Stimulated activated memory B cell treated with anti-CD40 and anti-IgM and Interleukin-4, amounts not matched to agents 10 μg/mL and 1 μg/mL and 100 μg/mL, for 72 hours (primary cell): ENCODE measurements at places on chromosomes 2 and 18.

DNA sequence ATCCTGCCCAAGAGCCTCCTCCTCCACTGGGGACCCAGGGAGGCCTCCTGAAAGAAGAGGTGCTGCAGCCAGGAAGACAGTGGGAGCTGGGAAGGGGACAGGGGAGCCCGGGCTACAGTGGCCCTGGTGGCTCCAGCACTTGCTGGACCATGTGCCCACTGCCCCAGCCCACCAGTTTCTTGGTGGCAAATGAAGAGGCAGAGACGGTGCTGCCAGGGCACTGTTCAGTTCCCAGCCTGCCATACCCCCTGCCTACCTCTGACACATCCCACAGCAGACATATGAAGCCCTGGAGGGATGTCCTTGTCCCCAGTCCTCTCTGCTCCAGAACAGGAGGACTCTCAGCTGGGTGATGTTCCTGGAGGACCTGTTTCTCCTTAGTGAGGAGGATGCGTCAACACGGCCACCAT is 3.7 kb downstream of the RAMP1 start:
- no peak for ATAC-seq

DNA sequence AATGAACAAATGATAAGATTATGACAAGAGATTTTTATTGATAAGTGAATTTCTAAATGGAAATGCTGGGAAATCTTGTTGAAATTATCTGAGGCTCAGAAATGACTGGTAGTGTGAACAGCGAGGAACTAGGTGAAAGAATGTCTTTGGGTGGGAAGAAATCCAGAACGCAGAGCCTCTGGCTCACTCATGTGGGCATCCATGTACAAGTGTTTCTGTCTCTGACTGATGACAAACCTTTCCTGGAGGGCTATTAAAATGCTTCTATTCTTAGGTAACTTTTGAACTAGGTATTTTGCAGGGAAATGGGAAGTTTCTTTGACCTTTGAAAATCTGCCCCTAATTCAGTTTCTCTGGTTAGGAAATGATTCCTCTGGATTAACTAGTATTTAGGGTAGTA is 598.6 kb downstream of the SLC4A3 start:
- no peak for ATAC-seq

- ATAC-seq = no peak
Measured at GRCh38 chr2:195648787-195649186, 8.2 kb upstream of the SLC39A10 start.

DNA sequence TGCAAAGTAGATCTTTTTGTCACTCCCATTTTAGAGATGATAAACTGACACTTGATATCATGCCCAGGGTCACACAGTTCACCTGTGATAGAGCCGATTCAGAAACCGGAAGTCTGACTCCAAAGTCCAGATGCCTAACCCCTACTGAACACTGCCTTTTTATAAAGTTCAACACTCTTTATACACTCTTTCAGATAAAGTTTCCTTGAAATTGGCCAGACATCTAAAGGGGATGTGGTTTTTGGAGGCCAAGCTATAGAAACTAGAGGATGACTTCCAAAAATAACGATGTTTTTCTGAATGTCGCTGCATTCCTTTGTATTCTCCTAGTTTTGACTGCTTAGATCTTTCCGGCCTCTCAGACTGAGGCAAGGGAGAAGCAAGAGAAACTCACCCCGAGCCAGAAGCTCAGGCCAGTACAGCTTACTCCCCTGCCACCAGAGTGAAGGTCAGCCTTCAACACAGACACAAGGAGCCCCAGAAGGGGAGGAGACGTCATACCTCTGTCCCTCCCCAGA is 61.8 kb downstream of the NRP2 start:
- ATAC-seq = no peak

DNA sequence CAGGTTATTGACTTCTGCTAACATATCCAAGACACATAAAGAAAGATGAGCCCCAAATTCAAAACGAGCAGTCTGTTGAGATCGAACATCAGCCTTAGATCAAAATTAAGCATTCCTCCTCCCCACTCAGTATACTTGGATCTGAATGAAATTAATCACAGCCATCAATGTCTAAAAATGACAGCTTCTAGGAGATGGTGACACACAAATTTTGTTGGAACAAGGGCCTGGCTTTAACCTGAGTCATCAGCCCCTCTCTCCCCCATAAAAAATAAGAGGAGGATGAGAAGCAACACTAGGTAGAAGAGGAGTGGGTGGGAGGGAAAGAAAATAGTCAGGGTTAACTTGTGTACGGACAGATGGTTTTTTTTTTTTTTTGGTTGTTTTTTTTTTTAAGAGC is 223.1 kb downstream of the EXOC6B start:
- no peak for ATAC-seq

- no peak for ATAC-seq
Measured at GRCh38 chr2:240888130-240888889, 7.6 kb downstream of the MAB21L4 start.

GRCh38 chr2:207681431-207681830 is 30.0 kb upstream of the CCNYL1 start:
- peak; percentile 53 for ATAC-seq

DNA sequence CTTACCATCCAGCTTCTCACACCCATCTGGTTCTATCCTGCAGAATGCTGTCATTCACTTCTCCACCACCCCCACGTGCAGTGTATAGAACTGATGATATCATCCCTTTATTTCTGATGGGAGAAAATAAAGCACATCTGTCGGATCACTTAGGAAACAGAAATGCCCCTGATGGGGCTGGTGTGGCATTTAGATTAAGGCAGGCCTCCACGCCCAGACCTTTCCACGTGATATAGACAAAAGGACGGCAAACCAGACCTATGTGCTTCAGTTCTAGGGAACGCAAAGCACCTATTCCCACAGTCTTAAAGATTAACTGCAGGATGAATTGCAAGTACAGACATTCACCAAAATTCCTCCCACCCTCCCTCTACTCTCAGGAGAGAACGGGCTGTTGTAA is 27.6 kb upstream of the CABLES1 start:
- no peak for ATAC-seq

GRCh38 chr18:62324181-62324828 is 805 bp upstream of the TNFRSF11A start:
- no peak for ATAC-seq

- no peak for ATAC-seq
Measured at GRCh38 chr2:50476174-50476573, 555.8 kb downstream of the NRXN1 start.

DNA sequence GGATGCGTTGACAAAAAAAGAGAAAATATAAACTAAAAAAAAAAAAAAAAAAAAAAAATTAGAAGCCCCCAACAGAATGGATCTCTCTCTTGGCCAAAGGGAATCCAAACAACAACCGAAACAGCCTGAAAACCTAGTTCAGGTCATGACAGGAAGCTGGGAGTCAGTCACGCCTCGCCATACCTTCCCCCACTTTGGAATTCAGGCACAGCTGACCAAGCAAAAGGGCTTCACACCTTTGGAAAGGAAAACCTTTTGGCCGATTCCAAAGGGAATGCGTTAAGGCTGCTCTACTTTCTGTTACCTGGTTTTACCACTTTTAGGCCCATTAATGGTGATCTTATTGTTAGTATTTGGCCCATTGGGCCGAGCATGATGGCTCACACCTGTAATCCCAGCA is 17.9 kb upstream of the RMC1 start:
- ATAC-seq = no peak

DNA sequence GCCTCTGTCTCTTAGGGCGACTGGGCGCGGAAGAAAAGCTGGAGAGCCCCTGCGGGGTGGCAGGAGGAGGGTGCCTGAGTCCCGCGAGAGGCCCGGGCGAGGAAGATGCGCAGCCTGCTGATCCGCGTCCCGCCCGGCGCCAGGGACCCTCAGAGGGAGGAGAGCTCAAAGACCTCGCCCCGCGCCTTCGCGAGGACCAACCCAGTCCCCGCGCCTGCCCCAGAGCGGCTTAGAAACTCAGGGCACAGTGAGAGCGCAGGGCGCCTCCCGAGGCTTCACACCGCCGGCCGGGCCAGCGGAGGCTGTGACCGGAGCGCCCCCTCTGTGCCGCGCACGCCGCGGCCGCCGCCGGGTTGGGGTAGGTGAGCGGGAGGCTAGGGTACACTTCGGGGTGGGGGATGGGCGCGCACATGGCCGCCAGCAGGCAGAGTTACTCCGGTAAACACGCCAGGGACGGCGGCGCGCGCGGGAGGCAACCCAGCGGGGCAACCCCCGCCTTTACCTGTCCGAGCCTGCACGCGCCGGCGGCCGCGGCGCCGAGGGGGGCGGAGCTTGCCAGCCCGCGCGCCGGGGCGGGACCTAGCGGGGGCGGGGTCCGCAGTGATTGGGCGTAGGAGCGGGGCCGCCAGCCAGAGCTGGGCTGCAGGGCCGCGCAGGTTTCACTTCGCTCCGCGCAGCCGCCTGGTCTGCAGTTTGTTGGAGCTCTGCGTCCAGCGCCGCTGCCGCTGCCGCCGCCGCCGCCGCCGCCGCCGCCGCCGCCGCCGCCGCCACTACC is at the start of gene BCL2L11:
TSS of gene BCL2L11 (plus strand) at position 662 of the 775 bp plus-strand sequence. CDS start 2,832 bp downstream, outside the sequence.
- ATAC-seq = peak; percentile 84

DNA sequence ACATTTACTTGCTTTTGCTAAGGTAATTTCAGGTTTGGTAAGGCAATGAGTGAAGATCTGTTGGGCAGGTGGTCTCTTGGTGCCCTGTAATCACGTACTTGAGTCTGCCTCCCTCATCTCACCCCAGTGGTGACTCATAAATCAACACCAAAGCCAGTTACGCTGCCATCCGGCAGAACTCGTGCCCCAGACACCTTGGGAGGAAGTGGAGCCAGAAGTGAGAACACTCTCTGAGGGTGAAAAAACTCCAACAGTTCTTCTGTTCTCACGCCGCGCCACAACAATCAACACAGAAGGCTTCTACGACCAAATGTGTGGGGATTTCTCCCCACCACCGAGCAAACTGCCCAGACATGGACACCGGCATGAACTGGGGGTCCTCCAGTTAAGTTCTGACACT is 206.2 kb downstream of the ARL4C start:
- ATAC-seq = peak; percentile 94

DNA sequence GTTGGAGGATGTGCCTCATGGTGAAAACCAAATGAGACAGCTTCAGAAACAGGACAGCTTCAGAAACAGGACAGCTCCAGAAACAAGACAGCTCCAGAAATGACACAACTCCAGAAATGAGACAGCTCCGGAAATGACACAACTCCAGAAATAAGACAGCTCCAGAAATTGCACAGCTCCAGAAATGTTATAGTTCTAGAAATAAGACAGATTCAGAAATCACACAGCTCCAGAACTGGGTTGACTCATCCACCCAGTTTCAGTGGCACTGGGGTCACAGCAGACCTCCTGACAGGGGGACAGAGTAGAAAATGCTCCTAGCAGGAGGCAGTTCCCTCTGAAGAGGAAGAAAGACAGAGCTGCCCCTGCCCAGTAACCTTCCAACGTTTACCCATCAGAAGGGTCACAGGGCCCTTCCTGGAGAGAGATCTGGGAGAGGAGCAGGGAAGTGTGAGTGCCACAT is 26.9 kb upstream of the COL6A3 start:
- ATAC-seq = peak; percentile 66

DNA sequence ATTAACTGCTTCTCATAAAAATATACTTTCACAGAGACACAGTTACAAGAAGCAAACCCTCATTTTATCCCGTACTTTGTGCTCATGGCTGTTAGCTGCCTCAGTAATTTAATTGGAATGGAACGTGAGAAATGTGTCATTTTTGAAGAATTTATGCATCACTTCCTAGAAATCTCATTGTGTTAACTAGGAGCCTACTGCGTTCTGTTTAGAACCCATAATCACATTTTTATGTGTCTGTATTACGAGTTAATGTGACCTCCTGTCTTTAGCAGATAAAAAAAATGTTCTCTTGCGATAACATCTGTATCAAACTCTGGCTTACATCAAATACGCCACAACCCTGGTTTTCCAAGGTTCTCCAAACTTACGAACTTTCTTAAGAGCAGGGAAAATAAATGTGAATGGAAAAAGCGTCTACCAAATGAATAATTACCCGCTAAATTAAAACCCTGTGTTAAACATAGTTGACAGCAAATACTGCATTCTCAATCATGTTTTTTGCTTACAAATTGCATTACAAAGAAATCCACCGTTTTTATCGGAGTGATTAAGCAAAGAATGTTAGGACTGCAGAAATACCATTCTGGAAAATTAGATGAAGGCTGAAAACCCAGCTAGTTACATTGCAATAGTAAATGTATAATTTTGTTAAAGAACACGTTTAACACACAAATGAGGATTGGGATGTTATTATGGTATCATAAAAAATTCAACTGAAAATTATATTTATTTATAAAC is 12.1 kb upstream of the GBX2 start:
- no peak for ATAC-seq

DNA sequence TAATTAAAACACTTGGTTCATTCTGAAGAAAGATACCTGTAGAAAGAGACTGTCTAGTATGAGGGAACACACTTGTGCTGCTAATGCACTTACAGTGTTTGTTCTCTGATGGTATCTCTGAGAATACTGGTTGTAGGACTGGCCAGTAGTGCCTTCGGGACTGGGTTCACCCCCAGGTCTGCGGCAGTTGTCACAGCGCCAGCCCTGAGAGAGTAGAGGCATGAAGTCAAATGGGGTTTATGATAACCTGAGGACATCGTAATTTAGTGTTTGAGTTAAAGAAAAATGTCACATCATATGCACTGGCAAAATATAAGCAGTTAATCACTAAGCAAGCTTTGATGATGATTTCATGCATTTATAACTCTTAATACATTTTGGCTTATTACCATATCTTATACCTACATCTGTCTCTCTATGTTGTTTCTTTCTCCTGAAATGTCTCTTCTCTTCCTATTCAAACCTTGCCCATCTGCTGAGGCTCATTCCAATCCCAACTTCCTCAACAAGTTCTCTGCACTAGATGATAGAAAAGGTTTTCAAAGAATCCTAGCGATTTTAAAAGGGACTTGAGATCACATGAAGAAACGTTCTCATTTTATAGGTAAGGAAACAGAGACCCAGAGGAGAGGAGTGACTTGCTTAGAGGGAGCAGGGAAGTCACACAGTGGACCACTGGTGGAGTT is 50.2 kb downstream of the ATIC start:
- ATAC-seq = no peak

- no peak for ATAC-seq
Measured at GRCh38 chr2:144099780-144100377, 420.0 kb downstream of the ZEB2 start.

- no peak for ATAC-seq
Measured at GRCh38 chr2:191215230-191215629, 30.0 kb upstream of the MYO1B start.

DNA sequence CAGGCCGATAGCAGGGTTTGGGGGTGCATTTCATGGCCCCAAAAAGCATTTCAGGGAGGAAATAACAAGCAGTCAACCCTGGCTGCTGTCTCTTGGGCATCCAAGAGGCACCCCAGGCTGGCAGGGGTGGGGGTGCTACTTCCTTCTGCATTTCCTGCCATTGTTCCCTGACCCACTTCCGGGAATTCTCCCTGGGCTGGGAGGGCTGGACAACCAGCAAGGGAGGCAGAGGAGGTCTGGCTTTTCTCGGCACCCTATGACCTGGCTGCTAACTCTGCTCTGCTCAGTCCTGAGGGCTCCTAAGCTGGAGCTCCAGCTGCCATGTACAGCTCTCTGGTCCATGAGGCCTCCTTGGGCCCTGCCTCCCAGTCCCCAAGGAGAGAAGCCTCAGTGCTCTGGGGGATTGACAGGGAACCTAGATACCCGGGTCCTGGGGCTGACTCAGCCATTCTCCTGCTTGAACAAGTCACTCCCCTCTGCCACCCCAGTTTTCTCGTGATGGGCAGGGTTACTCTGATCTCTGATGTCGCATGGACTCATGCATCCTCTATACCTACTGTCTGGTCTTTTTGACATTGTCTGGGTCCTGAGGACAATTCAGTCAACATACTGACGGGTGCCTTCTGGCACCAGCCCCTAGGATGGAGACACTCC is 47.2 kb downstream of the DYSF start:
- ATAC-seq = no peak
